ENCODE measurements at places on chromosomes 3 and 15.
A peak's percentile ranks its signal among the peaks of the same experiment; 100 is the strongest.

DNA sequence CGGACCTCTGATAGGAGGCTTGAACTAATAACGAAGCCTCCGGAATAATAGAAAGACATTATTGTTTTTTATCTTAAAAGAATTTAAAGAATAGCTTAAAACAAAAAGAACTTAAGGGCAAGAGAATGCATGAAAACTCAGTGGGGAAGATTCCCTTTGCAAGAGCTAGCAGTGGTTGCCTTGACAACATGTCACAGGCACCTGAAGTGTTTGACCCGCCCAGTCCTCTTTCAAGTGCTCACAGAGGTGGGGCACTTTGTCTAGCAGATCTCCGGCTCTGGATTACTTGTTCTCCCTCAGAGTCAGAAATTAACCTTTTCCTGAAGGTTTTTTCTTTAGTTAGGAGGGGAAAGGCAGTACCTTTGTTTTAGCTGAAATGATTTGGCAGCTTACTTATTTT is 37.8 kb downstream of the LARS2 start:
- no peak for DNase-seq

DNA sequence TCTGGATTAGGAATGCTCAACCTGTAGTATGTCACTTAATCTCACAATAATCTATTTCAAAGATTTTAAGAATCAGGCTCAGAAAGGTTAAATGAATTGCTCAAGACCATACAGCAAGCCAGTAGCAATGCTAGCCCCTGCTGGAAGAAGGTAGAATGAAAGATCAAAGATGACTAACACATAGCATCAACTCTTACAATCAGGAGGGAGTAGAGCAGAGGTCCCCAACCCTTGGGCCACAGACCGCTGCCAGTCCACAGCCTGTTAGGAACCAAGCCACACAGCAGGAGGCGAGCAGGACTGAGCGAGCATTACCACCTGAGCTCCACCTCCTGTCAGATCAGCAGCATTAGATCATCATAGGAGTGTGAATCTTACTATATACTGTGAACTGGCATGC is 15.5 kb upstream of the GATM start:
- no peak for DNase-seq

DNA sequence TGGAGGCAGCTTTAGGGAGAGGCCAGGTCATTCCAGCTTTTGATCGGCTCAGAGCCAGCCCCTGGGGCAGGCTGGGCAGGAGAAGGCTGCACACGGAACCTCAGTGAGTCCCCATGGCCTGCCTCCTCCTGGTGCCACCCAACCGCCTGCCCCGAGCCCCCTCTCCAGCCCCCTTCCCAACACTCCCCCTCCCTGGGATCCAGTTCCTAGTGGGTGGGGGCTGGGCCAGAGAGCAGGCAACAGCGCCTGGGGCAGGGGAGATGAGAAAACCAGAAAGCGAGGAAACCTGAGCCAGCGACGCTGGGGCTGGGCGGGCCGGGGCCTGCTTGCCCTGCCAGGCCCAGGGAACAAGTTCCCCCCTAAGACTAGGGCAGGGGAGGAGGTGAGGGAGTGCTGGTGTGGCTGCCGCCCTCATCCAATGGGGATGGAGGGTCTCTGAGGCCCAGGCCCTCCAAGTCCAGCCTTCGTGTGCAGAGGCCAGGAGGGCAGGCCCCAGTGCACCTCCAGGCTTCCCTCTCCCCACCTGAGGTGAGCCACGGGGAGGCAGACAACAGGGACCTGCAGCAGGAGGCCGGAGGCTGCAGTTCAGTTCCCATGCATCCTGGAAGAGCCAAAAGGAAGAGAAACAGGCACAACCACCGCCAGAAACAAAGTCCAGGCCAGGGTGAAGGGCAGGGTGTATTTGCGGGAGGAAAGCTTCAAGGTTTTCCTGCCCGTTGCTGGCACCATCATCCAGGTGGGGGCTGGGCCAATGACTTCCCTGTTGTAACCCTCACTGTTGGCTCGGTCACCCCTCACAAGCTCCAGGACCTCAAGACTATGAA is 4.0 kb upstream of the SEMA3F start:
- DNase-seq: no peak

DNA sequence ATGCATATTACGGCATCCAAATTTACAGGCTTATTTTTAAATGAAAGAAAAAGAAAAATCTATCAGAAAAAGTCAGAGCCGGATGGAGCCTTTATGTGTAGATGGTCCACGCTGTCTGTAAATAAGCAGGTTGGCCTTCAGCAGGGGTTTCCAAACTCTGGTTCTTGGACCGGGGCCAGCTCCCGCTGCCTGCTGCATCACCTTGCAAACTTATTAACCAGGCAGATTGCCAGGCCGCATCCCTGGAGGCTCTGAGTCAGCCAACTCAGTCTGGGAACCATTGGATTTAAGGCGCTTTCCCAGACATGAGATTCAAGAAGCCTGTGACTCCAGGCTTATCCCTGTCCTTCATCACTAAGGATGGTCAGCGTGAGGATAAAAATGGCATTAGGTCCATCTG is 212.4 kb downstream of the OPA1 start:
- DNase-seq: peak; percentile 88

DNA sequence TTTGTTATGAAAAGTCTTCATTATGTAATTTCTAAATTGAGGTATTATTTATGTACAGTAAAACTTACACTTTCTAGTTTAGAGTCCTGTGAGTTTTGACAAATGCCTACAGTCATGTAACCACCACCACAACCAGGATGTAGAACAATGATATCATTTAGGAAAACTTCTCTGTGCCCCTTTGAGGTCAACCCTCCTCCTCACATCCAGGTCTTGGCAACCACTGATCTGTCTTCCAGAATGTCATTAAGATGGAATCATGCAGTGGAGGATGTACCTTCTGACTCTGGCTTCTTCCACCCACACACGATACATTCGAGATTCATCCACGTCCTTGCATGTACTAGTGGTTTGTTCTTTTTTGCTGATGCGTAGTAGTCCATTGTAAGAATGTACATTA is 23.2 kb downstream of the MINAR1 start:
- DNase-seq: peak; percentile 41

DNA sequence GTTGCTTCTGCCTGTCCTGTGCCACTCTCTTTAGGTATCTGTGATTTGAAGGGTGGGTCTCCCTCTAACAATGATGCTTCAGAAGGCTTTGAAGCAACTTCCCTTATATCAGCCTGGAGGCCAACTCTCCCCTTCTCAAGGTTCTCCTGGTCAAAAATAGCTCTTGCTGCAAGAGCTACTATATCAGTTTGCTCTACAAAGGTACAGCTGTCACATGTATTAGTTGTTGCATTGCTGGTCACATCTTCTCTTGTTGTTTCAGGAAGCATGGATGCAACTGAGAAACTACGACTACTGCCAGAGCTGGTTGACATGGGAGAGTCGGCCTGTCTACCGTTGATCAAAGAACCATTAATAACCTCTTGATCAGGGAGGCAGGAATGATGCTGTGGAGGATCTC is 38.3 kb downstream of the USF3 start:
- no peak for DNase-seq

GRCh38 chr15:52067545-52067926 is 45.0 kb downstream of the BCL2L10 start:
- no peak for DNase-seq

DNA sequence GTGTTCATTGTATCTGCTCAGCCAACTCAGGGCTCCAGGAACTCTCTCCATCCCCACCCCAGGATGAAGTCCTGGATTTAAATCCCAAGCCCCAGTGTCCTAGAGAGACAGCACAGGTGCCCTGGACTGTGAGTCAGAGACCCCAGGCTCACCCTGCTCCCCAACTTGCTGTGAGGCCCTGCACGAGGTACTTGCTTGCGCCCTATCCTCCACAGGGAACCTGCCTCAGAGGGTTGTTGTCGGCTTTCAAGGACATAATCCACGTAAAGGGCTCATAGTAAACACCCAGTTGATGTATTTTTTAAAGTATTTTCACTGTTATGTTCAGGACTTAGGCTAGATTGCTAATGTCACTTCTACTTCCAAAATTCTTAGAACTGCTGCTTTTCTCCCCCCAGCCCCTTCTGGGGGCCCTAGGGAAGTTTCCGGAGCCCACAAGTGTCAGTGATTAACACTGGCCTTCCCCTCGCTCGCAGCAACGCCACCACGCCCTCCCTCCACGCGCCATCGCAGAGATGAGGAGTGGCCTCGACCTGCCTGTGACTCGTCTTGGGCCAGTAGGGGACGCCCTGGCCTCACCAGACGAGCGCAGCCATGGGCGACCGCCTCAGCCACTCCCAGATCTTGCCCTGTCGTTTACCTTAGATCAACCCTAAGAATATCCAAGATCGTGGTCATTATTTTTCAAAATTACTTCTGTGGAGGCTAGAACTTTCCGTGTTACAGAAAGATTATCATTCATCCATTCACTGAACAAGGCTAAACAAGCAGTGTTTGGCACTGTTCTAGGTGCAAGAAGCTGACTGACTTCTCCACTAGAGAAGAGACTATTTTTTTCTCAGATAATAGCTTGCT is 6.0 kb upstream of the SRP14 start:
- DNase-seq: no peak

- DNase-seq: no peak
Observed at GRCh38 chr15:66408675-66409282, 22.1 kb downstream of the MAP2K1 start.

DNA sequence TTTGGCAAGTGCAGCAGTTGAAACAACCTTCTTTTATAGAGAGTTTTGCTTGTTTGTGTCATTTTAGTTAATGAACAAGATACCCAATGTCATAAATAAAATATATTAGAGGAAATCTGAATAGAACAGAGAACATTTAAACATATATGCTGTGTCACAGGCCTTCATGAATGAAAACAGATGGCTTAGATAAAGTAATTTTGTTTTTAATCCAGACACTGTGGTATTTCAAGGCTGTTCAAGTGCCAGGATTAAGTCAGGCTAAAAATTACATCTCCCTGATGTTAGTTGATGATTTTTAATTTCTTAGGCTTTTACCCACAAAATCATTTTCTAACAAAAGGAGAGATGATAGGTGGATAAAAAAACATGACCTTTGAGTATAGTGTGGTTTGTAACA is 4.9 kb upstream of the ACKR4 start:
- DNase-seq: no peak

DNA sequence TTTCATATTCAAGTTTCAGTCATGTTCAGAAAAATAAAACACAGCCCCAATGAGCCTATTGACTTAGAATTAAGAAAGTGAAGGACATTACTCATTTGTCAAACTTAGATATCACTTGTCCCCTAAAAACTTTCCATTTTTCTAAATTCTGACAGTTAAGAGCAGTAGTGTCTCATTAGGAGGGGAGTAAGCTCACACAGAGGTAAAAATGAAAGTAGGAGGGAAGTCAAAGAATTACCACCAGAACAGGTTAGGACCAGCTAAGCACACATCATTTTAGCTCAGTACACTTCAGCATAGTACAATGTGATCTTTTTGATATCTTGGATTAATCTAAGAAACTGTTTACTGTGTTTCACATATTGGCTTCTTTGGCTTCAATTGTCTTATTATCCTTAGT is 64.3 kb downstream of the OSTN start:
- no peak for DNase-seq

DNA sequence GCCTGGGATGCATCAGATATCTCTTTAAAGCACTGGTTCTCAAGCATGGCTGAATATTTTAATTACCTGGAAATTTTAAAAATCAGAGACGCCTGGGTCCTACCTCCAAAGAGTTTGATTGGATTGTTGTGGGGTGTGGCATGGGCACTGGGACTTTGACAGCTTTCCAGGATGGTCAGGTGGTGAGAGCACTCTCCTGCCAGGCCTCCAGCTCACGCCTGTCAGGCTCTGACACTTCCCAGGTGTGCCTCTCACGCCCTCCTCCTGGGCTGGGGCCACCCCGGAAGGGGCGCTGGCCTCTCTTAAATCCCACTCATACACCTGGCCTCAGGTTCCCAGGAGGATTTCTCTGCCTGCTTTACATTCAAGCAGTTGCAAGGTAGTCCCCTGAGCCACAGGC is 48.5 kb downstream of the AMOTL2 start:
- no peak for DNase-seq

DNA sequence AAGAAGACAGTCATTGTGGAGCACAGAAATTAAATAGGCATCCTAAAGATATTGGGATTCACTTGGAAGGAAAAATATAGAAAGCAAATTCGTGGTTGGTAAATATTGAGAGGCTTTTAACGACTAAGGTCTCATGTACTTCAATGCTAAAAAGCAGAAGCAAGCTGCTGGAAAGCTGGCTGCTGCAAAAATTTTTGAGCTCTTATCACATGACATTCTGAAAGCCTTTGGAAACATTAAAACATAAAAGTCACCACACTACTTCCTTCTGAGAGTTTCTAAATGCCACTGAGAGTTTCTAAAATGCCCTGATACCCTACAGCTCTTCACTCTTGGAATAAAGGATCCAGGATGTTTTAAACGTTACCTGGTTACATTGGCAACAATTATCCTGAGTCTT is 39.0 kb upstream of the CBLB start:
- DNase-seq: no peak

DNA sequence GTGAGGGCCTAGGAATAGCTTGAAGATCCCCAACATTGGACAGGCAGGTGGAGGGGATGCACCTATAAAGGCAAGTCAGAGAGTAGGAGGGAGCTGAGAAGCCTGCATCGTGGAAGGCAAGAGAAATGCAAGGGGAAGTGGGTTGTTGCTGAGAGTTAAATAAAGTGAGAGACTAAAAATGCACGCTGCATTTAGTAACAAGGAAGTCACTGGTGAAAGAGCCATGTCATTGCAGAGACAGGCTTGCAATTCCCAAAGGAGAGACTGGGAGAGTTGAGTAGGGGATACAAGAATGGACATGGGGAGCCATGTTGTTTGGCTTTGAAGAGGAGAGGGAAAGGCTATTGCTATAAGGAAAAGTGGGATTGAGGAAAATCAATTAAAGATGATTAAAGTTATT is 77.0 kb upstream of the HEG1 start:
- no peak for DNase-seq

GRCh38 chr3:171249245-171249644 is 211.0 kb downstream of the TNIK start:
- no peak for DNase-seq

- no peak for DNase-seq
Observed at GRCh38 chr3:557972-558371, 361.4 kb downstream of the CHL1 start.

- DNase-seq: no peak
Observed at GRCh38 chr3:191263850-191264249, 64.8 kb downstream of the OSTN start.

- no peak for DNase-seq
Observed at GRCh38 chr3:160221019-160221418, 4.2 kb upstream of the C3orf80 start.

Data from non-pigmented ciliary epithelial cell (primary cell).